ENCODE measurements at places on chromosomes 7 and 10.

DNA sequence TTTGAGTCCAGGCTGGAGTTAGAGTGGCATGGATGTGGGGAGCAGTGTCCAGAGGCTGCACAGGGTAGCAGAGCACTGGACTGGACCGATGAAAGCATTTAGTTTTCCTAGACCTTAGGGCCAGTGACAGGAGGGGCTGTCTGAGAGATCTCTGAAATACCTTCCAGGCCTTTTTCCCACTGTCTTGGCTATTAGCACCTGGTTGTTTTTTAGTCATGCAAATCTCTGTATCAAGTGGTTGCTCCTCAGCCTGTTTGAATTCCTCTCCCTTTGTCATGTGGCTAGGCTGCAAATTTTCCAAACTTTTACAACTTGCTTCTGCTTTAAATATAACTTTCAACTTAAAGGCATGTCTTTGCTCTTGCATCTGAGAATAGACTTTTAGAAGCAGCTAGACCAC is 504.3 kb upstream of the VSTM2A start:
- no peak for DNase-seq

- no peak for DNase-seq
Observed at GRCh38 chr7:99359465-99360154, 14.9 kb upstream of the ARPC1B start.

GRCh38 chr7:123993996-123994395 is 38.9 kb downstream of the TMEM229A start:
- DNase-seq: no peak

DNA sequence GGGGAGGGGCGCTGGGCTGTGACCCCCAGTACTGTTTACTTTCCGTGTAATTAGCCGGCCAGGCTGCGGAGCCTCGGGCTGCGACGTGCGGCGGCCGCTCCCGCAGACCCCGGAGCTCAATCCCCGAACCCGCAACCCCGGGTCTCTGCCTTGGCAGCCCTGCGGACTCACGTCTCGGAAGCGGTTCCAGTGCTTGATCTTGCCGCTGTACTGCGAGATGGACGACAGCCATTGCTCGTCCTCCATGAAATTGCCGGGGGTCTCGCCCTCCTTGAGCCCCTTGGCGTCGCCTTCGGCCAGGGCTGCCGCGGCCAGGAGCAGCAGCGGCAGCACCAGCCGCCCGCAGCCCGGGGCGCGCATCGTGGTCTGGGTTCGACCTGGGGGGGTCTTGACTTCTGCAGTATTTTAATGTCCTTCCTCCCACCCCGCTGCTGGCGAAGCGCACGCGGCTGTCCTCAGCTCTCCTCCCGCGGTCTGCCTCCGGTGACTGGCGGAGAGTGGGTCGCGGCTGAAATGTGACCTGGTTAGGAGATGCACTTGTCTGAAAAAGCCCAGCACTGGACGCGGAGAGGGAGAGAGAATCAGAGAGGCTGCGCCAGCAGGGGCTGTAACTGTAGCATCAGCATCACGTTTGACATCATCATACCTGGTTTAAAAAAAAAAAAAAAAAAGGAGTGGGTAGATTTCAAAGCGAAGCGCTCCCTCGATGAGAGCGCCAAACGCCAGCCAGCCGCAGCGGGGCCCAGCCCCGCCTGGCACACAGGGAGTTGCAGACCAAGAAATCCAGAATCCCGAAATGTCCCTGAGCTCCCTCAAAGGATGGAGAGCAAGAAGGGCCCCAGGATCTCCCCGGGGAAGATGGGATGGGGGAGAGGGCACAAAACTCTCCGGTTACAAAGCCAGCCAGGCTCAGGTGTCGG is at the start of gene SPOCK2:
SPOCK2 (minus strand) TSS at position 583 of the 920 bp plus-strand sequence; CDS start at position 360, 223 bp downstream.
- peak; percentile 65 for DNase-seq

DNA sequence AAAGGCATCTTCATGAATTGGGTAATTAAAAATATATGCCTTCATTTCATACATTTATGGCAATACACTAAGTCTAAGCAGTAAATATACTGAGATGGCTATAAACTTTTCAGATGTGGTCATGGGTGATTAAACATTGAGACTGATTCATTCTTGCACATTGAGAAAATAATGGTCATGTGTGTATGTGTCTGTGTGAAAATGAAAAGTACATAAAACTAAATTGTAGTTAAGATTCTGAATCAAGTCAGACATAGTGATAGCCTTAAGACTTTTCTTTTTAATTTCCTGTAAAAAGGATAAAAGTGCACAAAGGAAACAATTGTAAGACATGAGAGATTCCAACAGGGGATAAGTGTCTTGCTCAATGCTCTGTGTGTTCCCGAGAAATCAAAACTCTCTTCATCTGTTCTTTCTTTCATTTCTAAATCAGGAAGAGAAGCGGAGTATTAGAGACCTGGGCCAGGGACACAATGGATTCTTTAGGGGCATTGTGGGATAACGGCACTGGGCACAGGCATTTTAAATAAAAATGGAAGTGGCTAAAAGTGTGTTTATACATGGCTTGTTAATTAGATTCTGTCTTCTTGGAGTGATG is 69.8 kb upstream of the AGR3 start:
- DNase-seq: no peak

DNA sequence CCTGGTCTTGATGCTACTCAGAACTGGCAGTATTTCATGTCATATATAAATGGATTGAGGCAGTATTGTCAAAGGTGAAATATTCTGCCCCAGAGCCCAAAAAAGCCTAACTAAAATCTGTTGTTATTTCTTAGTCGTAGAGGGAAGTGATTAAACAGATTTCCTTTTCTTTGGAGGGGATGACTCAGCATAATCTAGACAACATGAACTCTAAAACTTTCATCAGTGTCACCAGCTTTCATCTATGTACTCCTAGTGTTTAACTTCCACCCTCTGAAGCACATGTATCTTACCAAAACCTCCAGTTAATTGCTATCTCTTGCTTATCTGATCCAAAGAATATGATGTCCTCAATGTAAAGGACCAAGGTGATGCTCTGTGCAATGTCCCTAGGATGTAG is 97.1 kb upstream of the ARID5B start:
- no peak for DNase-seq

DNA sequence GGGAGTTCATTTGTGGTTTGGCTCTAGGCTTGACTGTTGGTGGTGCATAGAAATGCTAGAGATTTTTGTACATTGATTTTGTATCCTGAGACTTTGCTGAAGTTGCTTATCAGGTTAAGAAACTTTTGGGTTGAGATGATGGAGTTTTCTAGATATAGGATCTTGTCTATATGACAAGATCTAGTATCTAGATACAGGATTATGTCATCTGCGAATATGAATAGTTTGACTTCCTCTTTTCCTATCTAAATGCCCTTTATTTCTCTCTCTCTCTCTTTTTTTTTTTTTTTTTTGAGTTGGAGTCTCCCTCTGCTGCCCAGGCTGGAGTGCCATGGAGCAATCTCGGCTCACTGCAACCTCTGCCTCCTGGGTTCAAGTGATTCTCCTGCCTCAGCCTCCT is 62.9 kb downstream of the MGAM2 start:
- DNase-seq: no peak

DNA sequence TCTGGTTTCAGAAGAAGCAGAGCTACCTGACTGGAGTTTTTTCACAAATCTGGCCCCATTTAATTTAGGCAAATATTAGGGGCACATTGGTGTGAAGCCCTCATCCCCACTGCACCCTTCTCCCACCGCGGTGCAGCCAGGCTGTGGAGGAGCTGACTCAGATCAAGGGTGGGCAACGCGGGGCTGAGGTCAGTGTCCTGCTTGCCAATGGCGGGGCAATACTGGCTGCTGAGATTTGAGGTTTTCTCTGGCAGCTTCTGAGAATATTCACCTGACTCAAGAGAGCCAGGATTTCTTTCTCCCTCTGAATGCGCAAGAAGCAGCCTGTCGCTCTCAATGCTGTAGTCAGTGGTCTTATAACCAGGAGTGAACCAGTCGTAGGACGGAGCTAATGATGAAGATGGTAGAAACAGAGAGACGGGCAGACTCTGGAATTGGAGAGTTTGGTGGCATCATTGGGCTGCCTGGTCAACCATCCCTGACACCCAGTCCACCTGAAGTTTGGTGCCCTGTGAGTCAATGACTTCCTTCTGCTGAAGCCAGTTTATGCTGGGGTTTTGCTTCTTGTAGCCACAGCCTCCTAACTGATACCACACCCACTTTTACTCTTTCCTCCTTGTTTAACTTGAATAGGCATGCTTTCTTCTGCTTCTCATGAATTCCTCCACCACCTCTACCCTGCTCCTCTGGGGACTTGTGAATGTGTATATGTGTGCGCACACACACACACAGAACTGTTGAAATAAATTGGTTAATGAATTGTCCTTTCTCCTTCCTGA is 123.7 kb upstream of the CTBP2 start:
- no peak for DNase-seq

- DNase-seq: peak; percentile 18
Observed at GRCh38 chr7:34320926-34321661, 336.9 kb upstream of the NPSR1 start.

DNA sequence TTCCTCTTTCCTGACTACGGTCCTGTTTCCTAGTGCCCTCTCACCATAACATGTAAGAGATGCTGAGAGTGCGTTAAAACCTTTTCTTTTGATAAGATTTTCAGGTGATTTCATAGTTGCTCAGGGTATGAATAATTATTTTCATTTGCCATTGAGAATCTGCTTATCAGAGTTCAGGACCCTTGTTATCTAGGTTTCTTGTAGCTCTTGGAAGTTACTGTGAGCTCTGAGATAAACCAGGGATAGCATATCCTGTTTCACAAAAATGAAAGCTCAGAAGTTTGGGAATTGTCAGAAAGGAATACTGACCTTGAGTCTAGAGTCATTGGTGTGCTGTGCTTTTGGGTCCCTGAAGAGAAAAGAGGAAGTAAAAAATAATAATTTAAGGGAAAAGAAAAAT is 76.8 kb upstream of the PRKG1 start:
- DNase-seq: no peak

DNA sequence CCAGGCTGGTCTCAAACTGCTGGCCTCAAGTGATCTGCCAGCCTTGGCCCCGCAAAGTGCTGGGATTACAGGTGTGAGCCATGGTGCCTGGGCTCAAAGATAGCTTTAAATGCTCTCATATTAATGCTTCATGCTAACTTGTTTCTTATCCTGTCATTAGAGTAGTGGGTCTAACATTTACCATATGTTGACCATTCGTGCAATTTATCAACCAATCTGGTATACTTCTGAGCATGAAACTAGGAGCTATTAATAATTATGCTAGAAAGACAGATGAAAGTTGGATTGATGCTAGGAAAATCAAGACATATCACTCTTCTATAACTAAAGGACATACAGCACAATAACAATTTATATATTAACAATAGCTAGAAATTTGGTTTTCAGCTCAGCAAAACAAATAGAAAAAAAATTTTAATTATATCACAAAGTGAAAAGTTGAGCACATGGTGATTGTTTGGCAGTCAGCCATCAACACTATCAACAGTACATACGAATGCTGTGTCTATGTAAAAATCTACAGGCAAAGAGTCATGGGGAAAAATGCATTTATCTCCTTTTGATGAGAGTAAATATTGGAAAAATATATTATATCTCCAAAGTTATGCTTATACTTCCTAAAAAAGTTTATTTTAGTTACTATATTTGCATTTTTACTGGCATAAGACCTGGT is 112.1 kb upstream of the ABCB5 start:
- no peak for DNase-seq

- no peak for DNase-seq
Observed at GRCh38 chr7:157814931-157815705, 478.3 kb downstream of the DNAJB6 start.

DNA sequence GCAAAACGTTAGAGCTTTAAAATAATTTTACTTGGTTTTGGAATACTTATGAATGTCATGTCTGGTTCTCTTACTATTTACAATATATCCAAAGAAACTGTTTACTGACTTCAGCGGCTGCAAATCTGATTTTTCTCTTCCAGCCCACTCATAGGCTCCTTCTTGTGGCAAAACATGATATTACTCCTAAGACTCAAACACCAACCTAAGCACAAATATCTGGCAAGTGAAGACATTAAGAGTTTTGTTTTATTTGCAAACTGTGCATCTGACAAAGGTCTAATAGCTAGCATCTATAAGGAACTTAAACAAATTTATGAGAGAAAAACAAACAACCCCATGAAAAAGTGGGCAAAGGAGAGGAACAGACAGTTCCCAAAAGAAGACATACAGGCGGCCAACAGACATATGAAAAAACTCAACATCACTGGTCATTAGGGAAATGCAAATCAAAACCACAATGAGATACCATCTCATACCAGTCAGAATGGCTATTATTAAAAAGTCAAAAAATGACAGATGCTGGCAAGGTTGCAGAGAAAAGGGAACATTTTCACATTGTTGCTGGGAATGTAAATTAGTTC is 20.3 kb upstream of the GJC3 start:
- no peak for DNase-seq

- no peak for DNase-seq
Observed at GRCh38 chr7:27080844-27081436, 14.9 kb downstream of the HOXA1 start.

GRCh38 chr7:142943706-142944268 is 4.5 kb downstream of the LLCFC1 start:
- DNase-seq: no peak

DNA sequence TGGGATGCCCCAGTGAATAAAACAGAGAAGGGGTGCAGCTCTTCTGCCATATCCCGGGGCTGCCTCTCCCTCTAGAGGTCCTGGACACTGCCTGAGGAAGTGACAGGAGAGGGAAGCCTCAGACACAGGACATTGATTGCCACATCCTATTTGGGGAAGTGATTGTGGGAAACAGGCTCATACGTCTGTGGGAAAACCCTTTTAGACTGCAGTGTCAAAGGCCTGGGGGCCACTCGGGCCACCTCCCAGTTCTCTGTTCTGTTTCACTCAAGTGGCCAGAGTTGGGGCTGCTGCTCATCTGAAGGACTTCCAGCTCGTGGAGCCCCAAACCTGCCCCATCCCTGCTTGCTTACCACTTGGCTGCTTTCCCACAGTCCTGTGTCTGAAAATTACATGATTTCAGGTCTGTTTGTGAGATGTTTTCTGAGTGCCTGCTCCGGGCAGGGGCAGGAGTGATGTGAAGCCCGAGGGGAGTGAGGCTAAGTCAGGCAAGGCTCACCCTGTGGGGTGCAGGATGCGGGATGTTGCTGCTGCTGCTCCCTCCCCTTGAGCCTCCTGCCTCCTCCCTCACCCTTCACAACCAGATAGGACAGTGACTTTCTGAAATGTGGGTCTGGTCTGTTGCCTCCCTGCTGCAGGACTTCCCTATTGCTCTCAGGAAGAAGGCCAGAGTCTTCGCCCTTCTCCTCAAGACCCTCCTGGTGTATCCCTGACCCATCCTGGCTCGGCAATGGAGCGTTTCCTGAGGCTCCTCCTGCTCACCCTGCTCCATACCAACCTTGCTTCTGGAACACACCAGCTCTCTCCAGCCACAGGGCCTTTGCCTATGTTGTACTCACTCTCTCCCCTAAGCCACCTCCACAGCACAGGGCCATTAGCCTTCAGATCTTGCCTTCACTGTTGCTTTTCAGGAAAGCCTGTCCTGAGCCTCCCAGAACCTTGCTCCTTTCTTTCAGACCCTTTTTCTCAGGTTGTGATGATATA is 58.4 kb downstream of the NEURL1 start:
- no peak for DNase-seq
